ENCODE measurements at places on chromosomes 13 and 19. TPM values are rescaled to one million over a fixed set of nuclear protein-coding genes. Genes with fewer than 3 reads are reported as not detected.

The PABPC3 gene
- 0.17 TPM for total RNA-seq

The F2RL3 gene
- 0.03 TPM for total RNA-seq

The TLE6 gene
- 1.8 TPM for total RNA-seq

The PODNL1 gene
- total RNA-seq, result not detected

The PSG3 gene
- not detected for total RNA-seq

The SLC25A41 gene
- total RNA-seq, result 0.46 TPM

The ARMC6 gene
- 35.0 TPM for total RNA-seq

The GRIK5 gene
- 19.4 TPM for total RNA-seq

The JAK3 gene
- total RNA-seq, result 3.9 TPM

The ONECUT3 gene
- 0.09 TPM for total RNA-seq

The TYK2 gene
- total RNA-seq, result 20.7 TPM

The GIPR gene
- total RNA-seq, result not detected

The PRR22 gene
- total RNA-seq, result 0.40 TPM

The ZNF223 gene
- total RNA-seq, result 21.1 TPM

The SELENOV gene
- total RNA-seq, result 6.2 TPM

The MEIOSIN gene
- 0.06 TPM for total RNA-seq

The ZNF112 gene
- 18.2 TPM for total RNA-seq

Measured in neural progenitor cell (in vitro differentiated cells).